RKO (cell line): ENCODE measurements at places on chromosomes 3 and 15.

DNA sequence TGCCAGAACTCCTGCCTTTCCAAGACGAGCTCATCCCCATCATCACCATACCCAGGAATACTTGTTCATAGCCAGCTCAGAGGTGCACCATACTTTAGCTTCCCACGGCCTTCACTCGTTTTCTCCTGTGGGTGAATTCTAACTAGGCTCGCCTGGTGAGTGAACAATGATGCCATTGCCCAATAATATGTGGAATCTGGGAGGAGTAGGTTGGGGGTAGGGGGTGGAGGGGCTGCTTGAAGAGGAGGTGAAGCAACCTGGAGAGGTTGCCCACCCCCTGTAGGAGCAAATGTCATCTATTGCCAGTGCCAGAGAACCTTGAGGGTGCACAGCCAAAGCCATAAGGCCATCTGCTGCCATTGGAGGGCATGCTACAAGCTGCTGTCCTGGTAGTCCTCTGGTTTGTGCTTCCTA is 592 bp upstream of the ZNF445 start:
- DNase-seq = no peak

- no peak for DNase-seq
Observed at GRCh38 chr3:194379231-194379630, 9.7 kb upstream of the LRRC15 start.

DNA sequence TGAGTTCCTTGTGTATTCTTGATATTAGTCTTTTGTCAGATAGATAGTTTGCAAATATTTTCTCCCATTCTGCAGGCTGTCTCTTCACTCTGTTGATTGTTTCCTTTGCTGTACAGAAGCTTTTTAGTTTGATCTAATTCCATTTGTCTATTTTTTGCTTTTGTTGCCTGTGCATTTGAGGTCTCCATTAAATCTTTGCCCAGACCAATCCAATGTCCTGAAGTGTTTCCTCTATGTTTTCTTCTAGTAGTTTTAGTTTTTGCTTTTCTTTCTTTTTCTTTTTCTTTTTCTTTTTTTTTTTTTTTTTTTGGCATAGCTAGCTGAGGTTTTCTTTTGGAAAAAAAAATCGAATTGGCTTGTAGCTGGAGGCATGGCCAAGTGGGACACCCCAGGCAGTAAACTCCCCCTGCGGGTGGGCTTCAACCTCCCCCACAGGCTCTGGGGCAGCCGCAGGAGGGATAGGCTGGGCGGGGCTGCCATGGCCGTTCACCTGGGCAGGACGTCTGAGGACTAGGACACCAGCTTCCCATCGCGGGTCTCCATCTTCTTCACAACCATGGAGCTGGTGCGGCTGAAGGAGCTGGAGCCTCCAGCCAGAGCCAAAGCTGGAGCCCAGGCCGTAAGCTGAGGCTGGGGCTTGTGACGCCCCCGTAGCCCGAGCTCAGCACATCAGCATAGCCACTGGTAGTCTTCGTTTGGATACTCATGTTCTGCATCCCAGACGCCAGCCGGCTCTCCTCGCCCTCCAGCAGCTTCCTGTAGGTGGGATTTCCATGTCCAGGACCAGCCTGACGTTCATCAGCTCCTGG is 16.2 kb upstream of the PSTPIP1 start:
- DNase-seq = no peak

- no peak for DNase-seq
Observed at GRCh38 chr3:171803044-171803443, 7.2 kb downstream of the PLD1 start.

- no peak for DNase-seq
Observed at GRCh38 chr3:48949376-48949717, 30.7 kb downstream of the ARIH2 start.

DNA sequence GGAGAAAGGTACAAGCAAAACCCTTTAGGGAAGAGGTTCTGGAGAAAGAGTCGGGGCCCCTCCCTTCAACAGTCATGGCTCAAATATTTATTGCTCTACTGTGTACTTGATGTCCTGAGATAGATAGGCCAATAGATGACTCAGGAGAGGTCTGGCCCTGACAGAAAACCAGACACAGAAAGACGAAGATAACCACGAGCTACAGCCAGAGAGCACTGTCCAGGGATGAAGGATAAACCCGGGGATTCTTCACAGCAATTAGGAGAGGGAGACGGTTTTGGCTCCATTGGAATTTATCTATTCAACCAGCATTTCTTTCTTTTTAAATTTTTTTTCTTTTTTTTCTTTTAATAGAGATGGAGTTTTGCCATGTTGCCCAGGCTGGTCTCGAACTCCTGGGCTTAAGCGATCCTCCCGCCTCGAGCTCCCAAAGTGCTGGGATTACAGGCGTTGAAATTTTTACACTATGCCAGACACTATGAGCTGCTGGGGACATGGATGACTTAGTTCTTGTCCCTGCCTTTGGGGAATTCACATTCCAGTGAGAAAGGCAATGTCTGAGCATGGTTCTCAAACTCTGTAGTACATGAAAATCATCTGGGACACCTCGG is 4.6 kb upstream of the CIDEC start:
- DNase-seq = peak; percentile 84

DNA sequence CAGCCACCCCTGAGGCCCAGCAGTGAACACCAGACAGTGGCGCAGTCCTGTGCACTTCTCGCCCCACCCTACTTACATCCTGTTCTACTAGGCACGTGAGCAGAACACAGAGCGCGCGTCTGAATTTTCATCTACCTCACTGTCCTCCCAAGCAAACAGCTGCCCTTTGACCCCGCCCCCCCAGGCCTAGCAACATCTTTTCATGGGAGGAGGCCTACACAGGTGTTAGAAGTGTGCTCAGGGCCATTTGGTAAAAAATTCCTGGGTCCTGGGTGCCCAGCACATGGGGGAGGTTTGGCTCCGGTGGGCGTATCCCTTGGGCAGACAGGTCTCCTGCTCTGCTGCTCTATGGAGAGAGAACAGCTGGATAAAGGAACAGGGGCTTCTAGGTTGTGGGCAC is 95.0 kb downstream of the MYLK start:
- no peak for DNase-seq

- no peak for DNase-seq
Observed at GRCh38 chr3:140250010-140250855, 315.2 kb downstream of the CLSTN2 start.

- DNase-seq = no peak
Observed at GRCh38 chr15:59594493-59594942, 17.1 kb upstream of the GCNT3 start.

DNA sequence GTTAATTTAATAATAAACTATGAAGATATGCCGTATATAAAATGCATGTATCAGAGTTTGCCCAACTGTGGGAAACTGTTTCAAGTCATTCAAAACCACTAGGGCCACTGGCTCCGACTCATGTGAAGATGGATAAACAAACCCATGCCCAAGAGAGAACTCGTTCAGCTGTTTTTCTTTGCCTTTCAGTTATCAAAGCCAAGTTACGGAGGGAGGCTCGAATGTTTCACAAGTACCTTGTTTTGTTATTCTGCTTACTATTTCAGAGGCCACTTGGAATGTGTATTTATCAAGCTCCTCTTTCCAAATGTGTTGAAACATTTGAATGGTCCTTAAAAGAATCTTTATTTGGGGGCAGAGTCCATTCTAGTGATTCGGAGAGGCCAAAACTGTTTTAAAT is 82.1 kb downstream of the DUT start:
- no peak for DNase-seq

- no peak for DNase-seq
Observed at GRCh38 chr3:43156812-43157455, 51.1 kb upstream of the POMGNT2 start.
